NCI-H460 (cell line): ENCODE measurements at places on chromosomes 5 and 9. TPM values are rescaled to one million over a fixed set of nuclear protein-coding genes. Genes with fewer than 3 reads are reported as not detected.
A peak's percentile ranks its signal among the peaks of the same experiment; 100 is the strongest.

- no peak for DNase-seq
Observed at GRCh38 chr9:37030611-37030939, 3.5 kb downstream of the PAX5 start.

DNA sequence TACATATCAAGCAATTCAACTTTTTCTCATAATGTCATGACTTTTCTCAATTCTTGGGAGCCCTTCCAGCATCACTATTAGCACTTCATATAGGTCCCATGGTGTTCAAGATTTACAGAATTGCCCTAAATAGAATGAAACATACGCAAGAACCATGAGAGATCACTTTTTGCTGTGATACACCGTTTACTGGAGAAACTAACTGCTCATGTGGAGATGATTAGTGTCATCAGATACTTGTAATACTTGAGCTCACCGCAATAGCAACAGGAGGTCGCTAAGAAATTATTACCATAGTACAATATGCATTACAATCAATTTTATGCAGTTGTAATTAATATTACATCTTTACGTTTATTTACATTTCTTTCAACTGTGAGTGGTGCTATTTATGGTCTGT is 4.8 kb upstream of the PCSK5 start:
- no peak for DNase-seq

SGTB gene
- total RNA-seq = 26.0 and 30.3 TPM in 2 replicates

FYB1 gene
- 0.02 TPM in 1 of 2 replicates, not detected in the other for total RNA-seq

GRCh38 chr5:131994090-131994489 is 17.4 kb downstream of the ACSL6 start:
- no peak for DNase-seq

ZNF622 gene
- 30.4 and 37.6 TPM in 2 replicates for total RNA-seq

GRCh38 chr9:69499407-69499806 is 172.8 kb downstream of the APBA1 start:
- no peak for DNase-seq

DNA sequence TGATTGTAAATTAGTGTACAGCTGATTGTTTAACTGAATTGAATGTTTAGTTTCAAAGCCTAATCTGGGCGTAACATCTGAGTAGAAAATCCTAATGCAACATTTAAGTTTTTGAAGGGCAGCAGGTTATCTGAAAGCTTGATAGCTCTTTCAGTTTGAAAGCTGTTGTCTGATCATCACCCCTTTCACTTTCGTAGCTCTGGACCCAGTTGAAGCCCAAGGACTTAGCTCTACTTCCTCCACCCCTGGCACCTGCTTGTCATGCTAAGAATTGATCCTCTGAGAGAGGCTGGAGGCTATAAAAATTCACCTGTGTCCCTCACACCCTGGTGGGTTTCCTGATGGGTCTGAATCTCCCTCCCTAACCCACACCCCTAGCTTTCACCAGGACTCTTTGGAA is 86.0 kb downstream of the ZFAND5 start:
- no peak for DNase-seq

DNA sequence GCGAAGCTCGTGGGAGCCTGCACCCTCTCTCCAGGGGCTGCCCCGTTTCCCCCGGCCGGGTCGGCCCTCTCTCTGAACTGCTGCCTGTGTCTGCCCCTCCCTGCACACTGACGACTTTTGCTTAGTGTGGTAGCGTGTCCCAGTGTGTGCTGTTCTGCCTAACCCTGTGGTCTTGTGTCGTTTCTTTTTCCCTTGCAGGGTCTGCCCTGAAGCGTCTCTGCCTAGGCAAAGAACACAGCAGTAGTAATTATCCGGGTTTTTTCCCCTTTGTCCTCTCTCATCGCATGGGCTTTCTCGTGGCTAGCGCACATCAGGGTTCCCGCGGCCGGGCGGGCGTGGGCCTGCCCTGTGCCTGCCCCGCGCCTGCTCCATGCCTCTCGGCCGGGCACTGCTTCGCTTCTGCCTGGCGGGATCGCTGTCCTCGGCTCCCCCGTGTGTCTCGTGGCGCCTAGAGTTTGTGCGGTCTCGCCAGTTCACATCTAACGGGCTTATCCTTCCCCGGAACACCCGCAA is 122.7 kb downstream of the WNK2 start:
- no peak for DNase-seq

LRRC19 gene
- not detected in 2 replicates for total RNA-seq

- no peak for DNase-seq
Observed at GRCh38 chr5:134994560-134995156, 27.0 kb downstream of the CATSPER3 start.

- DNase-seq = no peak
Observed at GRCh38 chr9:81499021-81499454, 190.3 kb downstream of the TLE1 start.

GFPT2 gene
- 10.6 and 12.5 TPM in 2 replicates for total RNA-seq

DNA sequence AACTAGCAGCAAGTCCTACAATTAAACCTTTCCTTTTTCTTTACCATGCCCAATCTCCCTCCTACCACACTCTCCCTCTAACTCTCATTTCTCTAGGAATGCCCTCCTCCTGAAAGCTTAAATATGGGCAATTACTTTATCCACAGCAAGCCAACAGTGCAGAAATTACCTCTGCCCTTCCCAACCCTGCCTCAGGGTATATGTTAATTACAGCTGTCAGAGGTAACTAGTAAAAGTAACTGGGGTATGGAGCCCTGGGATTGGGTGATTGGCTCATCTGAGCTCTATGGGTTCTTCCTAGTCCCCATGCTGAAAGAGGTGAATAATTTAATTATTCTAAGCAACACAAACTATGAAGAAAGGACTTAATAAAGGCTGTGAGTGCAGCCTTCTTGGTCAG is 478.9 kb upstream of the NMUR2 start:
- DNase-seq = no peak

DNA sequence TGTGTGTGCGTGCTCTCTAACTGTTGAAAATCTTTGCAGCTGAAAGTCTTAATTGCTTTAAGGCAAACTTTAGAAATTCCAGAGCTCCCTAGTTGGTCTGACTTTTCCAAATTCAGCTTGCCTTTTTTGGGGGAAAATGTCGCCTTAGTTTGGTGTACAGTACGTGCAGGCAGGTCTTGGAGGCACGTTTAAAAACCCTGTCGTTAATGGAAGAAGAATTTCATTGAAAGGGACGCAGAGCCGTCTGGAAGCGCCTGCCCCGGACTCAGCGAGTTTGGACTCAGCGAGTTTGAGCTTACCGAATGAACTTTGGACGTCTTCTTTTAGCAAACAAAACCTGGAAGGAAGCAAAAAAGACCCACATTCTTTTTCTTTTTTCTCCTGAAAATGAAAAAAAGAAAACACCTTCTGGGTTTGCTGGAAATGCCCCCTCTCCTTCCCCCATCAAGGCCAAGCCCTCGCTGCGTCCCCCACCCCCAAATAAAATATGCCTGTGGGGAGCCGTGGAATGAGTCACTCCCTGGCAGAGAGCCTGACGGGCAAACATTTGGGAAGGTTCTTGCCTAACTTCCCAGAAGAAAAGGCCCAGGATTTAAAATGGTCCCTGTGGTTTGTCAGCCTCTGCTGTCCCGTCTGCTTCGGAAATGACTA is 1.5 kb downstream of the NEK6 start:
- peak; percentile 72 for DNase-seq

- no peak for DNase-seq
Observed at GRCh38 chr5:112968411-112969106, 8.0 kb upstream of the DCP2 start.

DNA sequence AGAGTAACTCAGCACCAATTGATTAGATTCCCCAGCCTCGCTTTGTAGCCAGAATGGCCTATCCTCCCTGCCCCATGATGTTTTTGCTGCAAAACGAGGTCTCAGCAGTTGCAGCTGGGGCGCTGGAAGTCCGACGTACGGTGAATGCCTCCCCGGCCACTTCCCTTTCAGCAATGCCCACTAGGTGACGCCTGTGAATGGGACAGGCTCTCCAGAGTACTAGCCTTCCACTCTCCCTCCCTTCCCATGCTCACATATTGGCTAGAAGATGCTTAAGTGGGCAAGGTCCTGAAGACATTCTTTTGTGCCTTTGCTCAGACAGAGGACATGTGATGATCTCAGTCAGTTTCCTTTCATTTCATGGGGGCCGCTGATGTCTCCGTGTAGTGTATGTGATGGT is 50.8 kb downstream of the DMRT2 start:
- peak; percentile 18 for DNase-seq

NMUR2 gene
- not detected in 2 replicates for total RNA-seq

TMEM171 gene
- 0.64 TPM in 1 of 2 replicates, not detected in the other for total RNA-seq

GRCh38 chr5:139263536-139263935 is 30.0 kb upstream of the MATR3 start:
- DNase-seq = no peak

DNA sequence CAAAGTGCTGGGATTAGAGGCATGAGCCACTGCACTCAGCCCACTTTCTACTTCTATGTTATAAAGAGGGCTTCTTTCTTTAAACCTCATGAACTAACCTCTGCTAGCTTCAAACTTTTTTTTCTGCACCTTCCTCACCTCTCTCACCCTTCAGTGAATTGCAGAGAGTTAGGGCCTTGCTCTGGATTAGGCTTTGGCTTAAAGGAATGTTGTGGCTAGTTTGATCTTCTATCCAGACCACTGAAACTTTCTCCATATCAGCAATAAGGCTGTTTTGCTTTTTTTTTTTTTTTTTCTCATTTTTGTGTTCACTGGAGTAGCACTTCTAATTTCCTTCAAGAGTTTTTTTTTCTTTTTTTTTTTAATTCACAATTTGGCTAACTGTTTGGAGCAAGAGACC is 216.4 kb upstream of the MAP3K1 start:
- no peak for DNase-seq

DNA sequence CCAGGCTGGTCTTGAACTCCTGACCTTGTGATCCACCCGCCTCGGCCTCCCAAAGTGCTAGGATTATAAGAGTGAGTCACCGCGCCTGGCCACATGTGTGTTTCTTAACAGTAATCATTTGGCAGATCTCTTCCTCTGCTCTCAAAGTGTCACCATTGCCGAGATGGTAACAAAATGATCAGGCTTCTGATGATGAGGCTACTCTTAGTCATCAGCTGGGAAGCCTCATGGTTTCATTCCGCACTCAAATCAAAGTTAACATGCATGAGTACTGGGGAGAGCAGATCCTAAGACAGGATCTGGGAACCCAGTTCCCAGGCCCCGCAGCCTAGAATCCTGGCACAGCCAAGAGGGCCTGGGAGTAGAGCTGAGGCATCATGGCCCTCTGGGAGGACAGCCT is 27.4 kb downstream of the BARHL1 start:
- no peak for DNase-seq

GRCh38 chr5:131525805-131526204 is 109.2 kb downstream of the RAPGEF6 start:
- DNase-seq = no peak

NDUFS6 gene
- total RNA-seq = 57.2 and 70.7 TPM in 2 replicates

GRCh38 chr9:117305454-117305853 is 109.4 kb downstream of the ASTN2 start:
- no peak for DNase-seq

DNA sequence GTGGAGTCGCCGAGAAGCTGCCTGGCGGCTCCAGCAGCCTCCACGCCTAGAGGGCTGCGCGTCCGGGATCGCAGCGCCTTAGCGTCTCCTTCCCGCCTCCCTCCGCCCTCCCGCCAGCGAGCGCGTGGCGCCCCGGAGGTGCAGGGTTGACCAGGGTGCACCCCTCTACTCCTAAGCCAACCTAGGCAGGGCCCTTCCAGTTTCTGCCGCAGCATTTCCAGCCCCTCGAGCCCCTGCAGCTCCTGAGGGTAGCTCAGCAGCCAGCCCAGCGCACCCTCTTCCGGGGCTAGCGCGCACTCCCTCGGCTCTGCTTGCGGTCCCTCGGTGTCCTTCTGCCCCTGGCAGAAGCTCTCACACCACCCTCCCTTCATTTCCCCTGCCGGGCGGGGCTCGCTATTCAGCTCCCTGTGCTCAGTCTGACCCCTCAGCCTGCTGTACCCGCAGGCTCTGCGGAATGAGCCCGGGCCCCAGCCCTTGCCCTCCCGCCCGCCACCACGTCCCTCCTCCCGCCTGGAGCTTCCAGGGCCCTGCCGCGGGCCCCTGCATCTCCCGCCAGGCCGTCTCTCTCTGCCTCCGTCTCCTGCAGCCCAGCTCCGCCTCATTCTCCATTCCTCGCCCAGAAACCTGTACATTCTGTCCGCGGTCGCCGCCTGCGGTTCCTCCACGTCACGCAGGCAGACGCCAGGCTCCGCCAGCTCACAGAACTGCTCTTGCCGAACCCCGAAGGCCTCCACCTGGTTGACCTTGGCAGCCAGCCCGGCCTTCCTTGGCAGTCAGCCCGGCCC is 61.8 kb downstream of the SPATA31C2 start:
- peak; percentile 19 for DNase-seq

FAM169A gene
- total RNA-seq = 15.8 and 18.5 TPM in 2 replicates

DNA sequence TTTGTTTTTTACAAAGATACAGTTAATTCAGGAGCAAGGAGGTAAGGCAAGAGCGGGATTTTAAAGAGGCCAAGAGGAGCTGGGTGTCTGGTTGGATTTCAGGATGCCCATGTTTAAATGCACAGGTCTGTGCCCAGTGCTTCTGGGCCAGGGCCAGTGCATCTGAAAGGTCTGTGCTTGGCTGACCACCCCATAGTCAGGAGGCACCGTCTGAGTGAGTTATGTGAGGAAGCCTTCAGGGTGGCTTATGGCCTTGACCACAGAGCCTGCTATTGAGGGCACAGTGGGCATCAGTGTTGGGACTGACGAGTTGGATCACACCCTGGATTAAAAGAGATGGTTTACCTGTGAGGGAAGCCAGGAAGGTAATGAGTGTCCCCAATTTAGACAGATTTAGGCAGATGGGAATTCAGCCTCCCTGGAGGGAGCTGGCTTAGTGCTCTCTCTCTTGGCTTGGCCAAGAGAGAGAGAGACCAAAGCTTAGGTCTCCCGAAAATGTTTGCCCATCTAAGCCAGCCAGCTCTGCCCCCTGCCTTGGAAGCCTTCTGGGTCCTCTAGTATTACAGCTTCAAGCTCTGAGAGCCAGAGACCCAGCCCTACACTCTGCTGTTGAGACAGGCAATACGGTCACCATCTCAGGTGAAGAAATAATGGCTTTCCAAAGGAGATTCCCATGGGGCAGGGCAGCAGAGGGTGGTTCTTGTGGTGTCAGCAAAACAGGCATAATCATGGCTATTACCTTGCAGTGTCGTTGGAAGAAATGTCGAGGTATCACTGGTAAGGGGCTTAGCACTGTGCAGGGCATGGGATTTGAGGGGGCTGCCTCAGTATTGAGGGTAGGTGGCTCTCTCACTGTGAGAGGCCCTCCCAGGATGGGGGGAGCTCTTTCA is 68.6 kb downstream of the RGS3 start:
- no peak for DNase-seq

ERP44 gene
- total RNA-seq = 25.0 and 26.1 TPM in 2 replicates

GRCh38 chr5:61299261-61299681 is 32.8 kb upstream of the ZSWIM6 start:
- DNase-seq = no peak

ADAMTS13 gene
- total RNA-seq = 0.40 and 1.1 TPM in 2 replicates

- no peak for DNase-seq
Observed at GRCh38 chr5:121087560-121087959, 623.5 kb downstream of the PRR16 start.

- peak; percentile 48 for DNase-seq
Observed at GRCh38 chr5:90709323-90710155, 150.9 kb downstream of the ADGRV1 start.

C8G gene
- total RNA-seq = 0.92 TPM in 1 of 2 replicates, not detected in the other

THG1L gene
- total RNA-seq = 39.0 and 43.4 TPM in 2 replicates

GRCh38 chr5:146860213-146860893 is 18.2 kb downstream of the PPP2R2B start:
- DNase-seq = no peak
